ENCODE measurements at places on chromosomes 5 and 9. TPM values are rescaled to one million over a fixed set of nuclear protein-coding genes. Genes with fewer than 3 reads are reported as not detected.

The SPINK13 gene
- total RNA-seq = 5.7 TPM

GRCh38 chr9:88871669-88872068 lies 119.6 kb upstream of the S1PR3 start:
- H3K36me3 ChIP-seq = no peaks in the 10 kb centered on the region
- DNase-seq = no peak
- peaks cover 3% of the 10 kb centered on the region for H3K4me1 ChIP-seq

DNA sequence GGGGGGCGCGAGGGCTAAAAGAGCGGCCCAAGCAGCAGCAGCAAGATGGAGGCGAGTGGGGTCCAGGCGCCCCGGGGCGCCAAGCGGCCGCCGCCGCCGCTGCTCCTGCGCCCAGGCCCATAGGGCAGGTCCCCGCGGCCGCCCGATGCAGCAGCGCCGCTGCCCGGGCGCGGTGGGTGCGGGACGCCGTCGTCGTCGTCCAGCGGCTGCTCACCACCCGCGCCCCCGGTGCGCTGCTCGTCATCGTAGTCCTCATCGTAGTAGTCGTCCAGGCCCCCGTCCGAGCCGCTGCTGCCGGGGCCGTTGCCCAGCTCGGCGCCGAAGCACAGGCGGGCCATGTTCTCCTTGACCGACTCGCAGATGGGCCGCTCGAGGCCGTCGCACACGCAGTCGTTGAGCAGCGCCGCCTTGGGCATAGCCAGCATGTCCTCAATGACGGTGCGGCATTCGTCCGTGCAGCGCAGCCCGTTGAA lies 1.5 kb downstream of the GAS1 start:
- peak overlapping the region; percentile 95 for H3K27ac ChIP-seq
- H3K36me3 ChIP-seq = no peaks in the 10 kb centered on the region
- DNase-seq = peak; percentile 45
- peaks cover 2% of the 10 kb centered on the region for H3K4me1 ChIP-seq
- H3K27me3 ChIP-seq = no peaks in the 10 kb centered on the region

DNA sequence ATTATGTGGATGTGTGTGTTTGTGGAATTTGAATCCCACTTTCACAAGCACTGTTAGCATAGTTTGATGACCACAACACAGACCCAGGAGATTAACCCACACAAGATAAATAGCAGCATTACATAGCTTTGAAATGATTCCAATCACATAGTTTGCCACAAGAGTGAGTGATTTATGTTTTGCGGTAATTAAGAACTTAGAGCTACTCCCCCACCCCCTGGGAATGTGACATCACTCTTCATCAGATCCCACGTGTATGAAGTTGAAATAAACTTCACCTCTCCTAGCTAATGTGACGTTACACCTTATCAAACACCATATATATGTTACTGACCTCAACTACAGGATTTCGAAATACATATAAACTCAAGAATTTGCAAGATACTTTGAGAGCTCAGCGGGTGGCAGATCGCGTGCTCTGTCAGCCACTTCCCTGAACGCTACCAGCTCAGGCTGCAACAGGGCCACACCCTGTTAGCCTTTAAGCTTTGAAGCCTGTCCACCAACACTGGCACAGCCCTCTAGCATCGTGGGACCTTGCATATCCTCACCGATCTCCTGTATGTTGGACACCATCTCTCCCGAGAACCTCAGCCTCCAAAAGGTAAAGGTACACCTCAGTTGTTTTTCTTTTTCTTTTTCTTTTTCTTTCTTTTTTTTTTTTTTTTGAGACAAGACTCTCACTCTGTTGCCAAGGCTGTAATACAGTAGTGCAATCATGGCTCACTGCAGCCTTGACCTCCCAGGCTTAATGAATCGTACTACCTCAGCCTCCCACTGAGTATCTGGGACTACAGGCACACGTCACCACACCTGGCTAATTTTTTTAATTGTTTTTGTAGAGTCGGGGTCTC lies 1.7 kb upstream of the AGTPBP1 start:
- DNase-seq = no peak
- H3K27ac ChIP-seq = no peak overlapping the region
- H3K36me3 ChIP-seq = no peaks in the 10 kb centered on the region
- H3K4me3 ChIP-seq = no peak overlapping the region
- no peaks in the 10 kb centered on the region for H3K27me3 ChIP-seq
- H3K4me1 ChIP-seq = no peaks in the 10 kb centered on the region

The FRMD3 gene
- 5.8 TPM for total RNA-seq

DNA sequence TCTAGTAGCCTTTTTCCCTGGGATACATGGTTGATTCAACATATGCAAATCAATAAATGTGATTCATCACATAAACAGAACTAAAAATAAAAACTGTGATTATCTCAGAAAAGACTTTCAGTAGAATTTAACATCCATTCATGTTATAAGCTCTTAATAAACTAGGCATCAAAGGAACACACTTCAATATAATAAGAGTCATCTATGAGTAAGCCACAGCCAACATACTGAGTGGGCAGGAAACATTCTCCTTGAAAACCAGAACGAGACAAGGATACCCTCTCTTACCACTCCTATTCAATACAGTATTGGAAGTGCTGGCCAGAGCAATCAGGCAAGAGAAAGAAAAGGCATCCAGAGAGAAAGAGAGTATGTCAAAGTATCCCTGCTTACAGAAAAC lies 239.9 kb downstream of the ATPSCKMT start:
- H3K27ac ChIP-seq = no peak overlapping the region
- no peaks in the 10 kb centered on the region for H3K4me1 ChIP-seq
- DNase-seq = no peak
- H3K36me3 ChIP-seq = no peaks in the 10 kb centered on the region

DNA sequence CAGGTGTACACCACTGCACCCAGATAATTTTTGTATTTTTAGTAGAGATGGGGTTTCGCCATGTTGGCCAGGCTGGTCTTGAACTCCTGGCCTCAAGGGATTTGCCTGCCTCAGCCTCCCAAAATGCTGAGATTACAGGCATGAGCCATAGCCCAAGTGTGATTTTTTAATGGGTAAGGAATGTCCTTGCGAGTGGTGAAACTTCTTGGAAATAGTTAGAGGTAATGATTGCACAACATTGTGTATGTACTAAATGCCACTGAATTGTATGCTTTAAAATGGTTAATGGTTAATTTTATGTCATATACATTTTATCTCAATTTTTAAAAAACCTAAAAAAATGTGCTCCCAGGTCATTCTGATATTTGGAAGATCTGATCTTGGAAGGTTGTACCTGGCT lies 59.9 kb upstream of the IL6ST start:
- DNase-seq = no peak
- peaks cover 8% of the 10 kb centered on the region for H3K4me1 ChIP-seq

- H3K27me3 ChIP-seq = no peaks in the 10 kb centered on the region
- H3K4me3 ChIP-seq = no peak overlapping the region
- no peak for DNase-seq
- no peaks in the 10 kb centered on the region for H3K36me3 ChIP-seq
These were observed 392.0 kb downstream of the ENC1 start for GRCh38 chr5:74248576-74248975.

DNA sequence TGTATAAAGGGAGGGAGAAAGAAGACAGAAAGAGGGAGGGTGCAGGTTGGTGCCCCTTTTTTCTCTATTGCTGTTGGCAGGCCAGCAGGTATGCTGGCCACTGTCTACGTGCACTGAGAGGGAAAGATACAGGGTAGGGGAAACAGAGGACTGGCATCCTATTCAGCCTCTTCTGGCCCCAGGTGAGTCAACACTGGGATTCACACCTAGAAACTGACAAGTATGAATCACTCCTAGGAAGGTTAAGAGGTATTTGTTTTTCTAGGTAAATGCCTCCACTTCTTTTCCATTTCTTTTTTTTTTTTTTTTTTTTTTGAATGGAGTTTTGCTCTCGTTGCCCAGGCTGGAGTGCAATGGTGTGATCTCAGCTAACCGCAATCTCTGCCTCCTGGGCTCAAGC lies 2.8 kb upstream of the UBAP1 start:
- H3K27ac ChIP-seq = no peak overlapping the region
- H3K36me3 ChIP-seq = no peaks in the 10 kb centered on the region
- peaks cover 3% of the 10 kb centered on the region for H3K4me1 ChIP-seq
- H3K4me3 ChIP-seq = no peak overlapping the region
- DNase-seq = no peak

- no peak overlapping the region for H3K27ac ChIP-seq
- DNase-seq = no peak
- no peaks in the 10 kb centered on the region for H3K27me3 ChIP-seq
- H3K4me1 ChIP-seq = peaks cover 2% of the 10 kb centered on the region
- no peak overlapping the region for H3K4me3 ChIP-seq
These were observed 128.5 kb upstream of the STC2 start for GRCh38 chr5:173456751-173457171.

DNA sequence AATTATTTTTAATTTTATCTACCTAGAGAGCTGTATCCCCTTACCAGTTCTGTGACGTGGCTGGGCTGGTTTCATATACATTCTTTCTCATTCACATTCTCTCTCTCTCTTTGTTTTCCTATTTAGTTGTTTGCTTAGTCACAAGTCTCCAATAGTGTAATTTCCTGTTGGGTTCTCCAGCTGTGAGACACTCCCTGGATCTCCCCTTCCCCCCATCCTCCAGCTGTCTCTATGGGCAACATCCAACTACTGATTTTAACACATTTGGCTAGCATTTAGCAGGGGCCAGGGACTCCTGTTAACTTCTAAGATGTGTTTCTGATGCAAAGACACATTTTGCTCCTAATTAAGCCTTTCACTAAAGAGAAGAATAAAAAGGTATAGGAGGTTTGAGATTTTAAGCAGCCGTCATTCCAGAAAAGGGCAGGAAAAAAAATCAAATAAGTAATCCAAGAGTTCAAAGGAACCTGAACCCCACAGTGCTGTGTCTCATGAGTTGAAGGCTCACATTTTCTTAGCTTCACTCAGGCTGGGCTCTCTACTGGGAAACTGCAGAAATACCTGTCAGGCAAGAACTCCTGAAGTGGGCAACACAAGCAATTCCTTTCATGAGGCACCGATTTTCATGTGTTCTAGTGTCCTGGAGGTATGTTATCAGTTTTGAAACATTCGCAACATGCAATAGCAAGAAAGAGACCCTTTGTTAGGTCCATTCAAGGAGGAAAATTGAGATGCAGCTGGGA lies 198.7 kb upstream of the C9orf72 start:
- H3K4me1 ChIP-seq = no peaks in the 10 kb centered on the region
- H3K27ac ChIP-seq = no peak overlapping the region
- no peak overlapping the region for H3K4me3 ChIP-seq
- H3K27me3 ChIP-seq = no peaks in the 10 kb centered on the region
- DNase-seq = no peak
- H3K36me3 ChIP-seq = no peaks in the 10 kb centered on the region

DNA sequence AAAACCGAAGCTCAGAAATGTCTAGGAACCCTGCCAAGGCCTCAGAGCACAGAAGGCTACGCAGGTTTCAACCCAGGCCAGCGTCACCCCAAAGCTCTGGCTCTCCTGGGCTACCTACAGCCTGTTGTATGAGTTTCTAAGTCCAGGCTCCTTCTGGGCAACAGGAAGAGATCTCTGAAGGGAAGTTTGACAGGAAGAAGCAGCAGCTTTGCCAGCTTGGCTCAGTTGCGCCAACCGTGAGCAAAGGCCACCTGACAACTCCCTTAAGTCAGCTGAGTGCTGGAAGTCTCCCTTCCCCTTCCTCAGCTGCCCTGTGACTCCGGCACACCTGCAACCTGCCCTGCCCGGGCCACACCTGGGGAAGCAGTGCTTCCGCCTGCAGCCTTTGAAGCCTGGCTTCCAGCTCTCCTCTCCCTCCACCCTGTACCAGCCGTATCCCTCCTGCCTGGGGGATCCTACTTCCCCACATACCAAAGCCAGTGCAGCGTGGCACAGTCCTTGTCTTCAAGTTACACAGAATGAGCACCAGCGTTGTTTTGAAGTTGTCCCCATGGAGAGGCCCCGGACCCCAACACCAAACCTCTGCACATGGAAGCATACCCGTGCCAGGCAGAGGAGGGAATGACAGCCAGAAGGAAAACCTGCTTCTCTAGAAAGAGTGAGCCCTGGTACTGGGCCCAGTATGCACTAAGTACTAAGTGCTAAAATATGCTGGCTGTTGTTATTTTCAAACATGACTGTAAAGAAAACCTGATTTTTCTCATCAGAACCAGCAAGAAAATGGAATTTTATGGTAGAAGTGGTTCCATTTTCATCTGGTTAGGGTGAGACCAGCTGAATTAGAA lies 36.5 kb downstream of the SHB start:
- no peak overlapping the region for H3K4me3 ChIP-seq
- H3K27me3 ChIP-seq = no peaks in the 10 kb centered on the region
- H3K4me1 ChIP-seq = no peaks in the 10 kb centered on the region
- no peak for DNase-seq

DNA sequence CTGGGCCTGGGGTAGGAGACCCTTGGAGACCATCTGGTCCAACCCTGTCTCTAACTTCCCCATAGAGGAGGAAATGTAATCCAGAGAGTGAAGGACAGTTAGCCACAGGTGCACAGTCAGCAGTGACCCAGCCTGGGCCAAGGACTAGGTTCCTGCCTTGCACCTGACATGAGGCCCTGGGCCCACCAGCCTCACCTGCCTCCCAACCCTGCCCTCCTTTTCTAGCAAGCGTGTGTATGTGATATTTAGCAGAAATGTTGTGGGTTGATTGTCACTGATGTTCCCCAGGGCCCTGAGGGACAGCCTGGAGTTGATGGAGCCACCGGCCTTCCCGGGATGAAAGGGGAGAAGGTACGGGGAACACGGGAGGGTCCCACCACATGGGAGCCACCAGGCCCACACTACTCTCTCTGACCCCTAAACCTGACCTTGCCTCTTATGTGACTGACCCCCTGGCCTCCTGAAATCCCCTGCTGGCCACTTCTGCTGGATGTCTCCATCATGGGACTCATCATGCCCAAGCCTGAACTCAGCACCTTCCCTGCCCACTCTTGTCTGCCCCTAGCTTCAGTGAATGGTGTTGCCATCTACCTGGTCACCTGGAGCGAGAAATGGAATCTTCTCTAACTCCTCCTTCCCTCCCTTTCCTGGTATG lies 79.2 kb upstream of the TGFBR1 start:
- no peaks in the 10 kb centered on the region for H3K27me3 ChIP-seq
- no peak for DNase-seq
- peaks cover 5% of the 10 kb centered on the region for H3K4me1 ChIP-seq
- no peak overlapping the region for H3K27ac ChIP-seq
- H3K4me3 ChIP-seq = no peak overlapping the region

DNA sequence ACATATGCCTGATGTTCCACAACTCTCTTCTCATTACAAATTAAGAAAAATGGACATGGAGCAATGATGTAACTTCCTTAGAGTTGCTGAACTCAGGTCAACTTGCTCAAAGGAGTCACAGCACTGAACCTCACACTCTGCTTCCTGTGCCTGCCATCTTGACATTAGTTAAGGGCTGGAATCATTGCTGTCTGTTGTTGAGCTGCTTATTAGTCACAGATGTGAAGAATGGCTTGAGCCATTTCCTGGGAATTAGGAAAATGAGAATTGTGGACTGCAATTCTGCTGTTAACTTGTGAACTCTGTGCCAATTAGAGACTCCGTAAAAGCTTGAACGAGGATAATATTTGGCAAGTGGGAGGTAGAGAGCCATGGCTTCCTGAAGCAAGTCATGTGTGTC lies 212.0 kb downstream of the ADAMTS12 start:
- no peaks in the 10 kb centered on the region for H3K27me3 ChIP-seq
- no peak overlapping the region for H3K27ac ChIP-seq
- no peaks in the 10 kb centered on the region for H3K4me1 ChIP-seq
- no peak overlapping the region for H3K4me3 ChIP-seq
- no peaks in the 10 kb centered on the region for H3K36me3 ChIP-seq

Data from ovary (tissue), 10 donors.